Neural progenitor cell (in vitro differentiated cells): ENCODE measurements at places on chromosomes 2 and 18. TPM values are rescaled to one million over a fixed set of nuclear protein-coding genes. Genes with fewer than 3 reads are reported as not detected.

CENPA gene
- 42.8 and 55.0 TPM in 2 replicates for total RNA-seq

GREB1 gene
- total RNA-seq: 30.8 and 33.2 TPM in 2 replicates

TSPYL6 gene
- not detected in 2 replicates for total RNA-seq

TBR1 gene
- total RNA-seq: 0.09 TPM in 1 of 2 replicates, not detected in the other

IL36RN gene
- total RNA-seq: not detected in 2 replicates

GBX2 gene
- 0.46 TPM in 1 of 2 replicates, not detected in the other for total RNA-seq

DIS3L2 gene
- 23.2 and 35.3 TPM in 2 replicates for total RNA-seq

TUBA3E gene
- not detected in 2 replicates for total RNA-seq

FLACC1 gene
- total RNA-seq: not detected in 2 replicates

RGPD4 gene
- total RNA-seq: 0.06 and 0.07 TPM in 2 replicates

DNA sequence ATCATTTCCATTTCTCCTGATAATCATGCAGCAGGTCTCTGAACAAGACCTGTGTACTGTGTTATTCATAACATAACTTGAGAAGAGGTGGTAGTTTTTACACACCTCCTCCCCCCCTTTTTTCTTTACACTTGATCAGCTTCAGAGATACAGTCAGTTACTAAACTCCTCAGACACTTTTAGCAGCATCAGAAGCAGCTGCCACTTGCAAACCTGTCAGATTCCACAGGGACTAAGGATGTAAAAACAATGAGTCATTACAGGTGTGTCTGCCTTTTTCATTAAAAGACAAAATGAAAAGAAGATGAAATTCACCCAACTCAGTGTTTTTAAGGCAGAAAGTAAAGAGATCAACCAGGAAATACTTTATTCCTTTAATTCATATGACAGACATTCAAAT, 254.0 kb downstream of the NRXN1 start:
- no peak overlapping the region for H3K4me3 ChIP-seq
- H3K27ac ChIP-seq: no peak overlapping the region
- DNase-seq: no peak

DNA sequence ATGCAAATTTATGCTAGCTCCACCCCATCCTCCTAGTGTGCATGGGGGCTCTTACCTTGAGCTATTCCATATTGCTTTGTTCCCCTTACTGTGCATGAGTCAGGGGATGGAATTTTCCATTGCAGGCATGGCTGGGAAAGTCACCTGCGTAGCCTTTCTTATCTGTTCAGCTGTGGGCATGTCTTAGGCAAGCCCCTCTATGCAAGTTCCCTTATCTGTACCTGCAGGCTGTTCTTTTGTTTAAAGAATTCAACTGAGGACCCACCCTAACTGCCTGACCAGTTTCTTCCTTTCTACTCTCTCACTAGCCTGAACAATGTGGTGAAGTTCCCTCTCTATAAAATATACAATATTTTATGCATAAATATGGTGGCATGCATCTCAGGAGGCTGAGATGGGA, 54.2 kb upstream of the CDCA7 start:
- H3K36me3 ChIP-seq: no peaks in the 10 kb centered on the region
- no peak overlapping the region for H3K4me3 ChIP-seq
- no peak for DNase-seq
- no peaks in the 10 kb centered on the region for H3K4me1 ChIP-seq
- no peak overlapping the region for H3K27ac ChIP-seq

DNA sequence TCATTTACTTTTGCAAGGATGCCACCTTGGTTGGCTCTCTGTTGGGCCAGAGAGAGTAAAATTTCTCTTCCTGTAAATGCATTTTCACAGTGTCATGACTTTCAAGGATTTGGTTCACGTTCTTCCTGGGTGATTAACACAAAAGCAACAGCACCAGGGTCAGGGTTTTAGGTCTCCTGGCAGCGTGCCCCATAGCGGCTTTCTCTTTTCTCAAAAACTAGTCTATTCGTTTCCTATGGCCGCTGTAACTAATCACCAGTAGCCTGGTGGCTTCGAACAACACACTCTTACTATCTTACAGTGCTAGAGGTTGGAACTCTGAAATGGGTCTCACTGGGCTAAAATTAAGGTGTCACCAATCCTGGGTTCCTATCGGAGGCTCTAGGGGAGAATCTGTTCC, 56.3 kb upstream of the ACMSD start:
- H3K27ac ChIP-seq: no peak overlapping the region
- peaks cover under 1% of the 10 kb centered on the region for H3K4me1 ChIP-seq
- no peak overlapping the region for H3K4me3 ChIP-seq

DNA sequence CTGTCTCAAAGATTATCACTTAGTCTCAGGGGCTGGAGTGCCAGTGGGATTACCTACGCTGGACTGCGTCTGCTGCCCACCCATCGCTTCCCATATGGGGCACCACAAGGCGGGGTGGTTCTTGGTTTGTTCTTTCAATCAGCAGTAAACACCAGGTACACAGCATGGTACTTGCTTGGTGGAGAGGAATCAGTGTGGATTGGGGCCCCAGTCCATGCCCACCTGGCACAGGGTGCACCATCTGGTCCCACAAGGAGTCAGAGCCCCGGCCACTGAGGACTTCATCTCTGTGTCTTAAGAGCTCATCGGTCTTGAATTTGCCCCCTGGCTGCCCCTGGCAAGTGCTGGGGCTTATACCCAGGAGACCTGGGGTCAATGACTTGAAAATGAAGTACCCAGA, 96.2 kb downstream of the GLI2 start:
- DNase-seq: no peak
- peaks cover 18% of the 10 kb centered on the region for H3K4me1 ChIP-seq
- no peaks in the 10 kb centered on the region for H3K36me3 ChIP-seq
- H3K27me3 ChIP-seq: no peaks in the 10 kb centered on the region

DNA sequence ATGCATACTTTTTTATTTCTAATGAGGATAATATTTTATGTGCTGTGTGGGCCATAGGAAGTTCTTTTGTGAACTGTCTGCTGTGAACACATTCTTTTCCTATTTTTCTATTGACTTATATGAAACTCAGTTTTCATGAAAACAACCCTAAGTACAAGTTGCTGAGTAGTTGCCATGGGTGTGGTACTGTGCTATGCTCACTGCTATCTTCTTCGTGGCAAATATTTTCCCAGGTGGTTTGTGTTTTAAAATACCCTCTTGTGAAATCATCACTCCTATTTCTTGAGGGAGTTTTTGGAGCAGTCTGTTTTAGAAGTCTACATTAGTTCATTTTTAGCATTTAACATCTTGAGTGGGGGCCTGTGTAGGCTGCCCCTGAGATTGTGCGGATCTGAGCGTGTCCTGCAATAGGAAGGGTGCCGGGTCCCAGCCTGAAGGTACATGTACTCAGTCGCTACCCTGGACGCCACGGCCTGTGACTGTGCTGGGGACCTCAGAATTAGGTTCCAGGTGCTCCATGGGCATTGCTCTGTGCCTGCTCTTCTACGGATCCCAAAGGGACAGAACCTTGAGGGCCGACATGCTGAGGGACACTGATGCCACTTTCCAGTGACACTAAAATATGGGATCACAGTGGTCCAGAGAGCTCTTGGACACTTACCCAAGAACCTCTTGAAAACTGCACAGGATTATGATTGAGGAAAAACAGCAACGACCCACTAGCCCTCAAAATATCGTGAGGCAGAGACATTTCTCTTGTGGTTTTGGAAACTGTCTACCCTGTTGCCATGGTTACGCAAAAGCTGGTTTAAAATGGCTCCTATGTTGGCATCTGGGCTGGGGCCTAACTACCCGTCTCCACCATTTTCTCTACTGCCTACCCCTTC, 480.4 kb downstream of the TGIF1 start:
- H3K4me3 ChIP-seq: no peak overlapping the region
- no peak overlapping the region for H3K27ac ChIP-seq
- no peaks in the 10 kb centered on the region for H3K36me3 ChIP-seq
- H3K4me1 ChIP-seq: peaks cover 31% of the 10 kb centered on the region
- H3K27me3 ChIP-seq: no peaks in the 10 kb centered on the region

DNA sequence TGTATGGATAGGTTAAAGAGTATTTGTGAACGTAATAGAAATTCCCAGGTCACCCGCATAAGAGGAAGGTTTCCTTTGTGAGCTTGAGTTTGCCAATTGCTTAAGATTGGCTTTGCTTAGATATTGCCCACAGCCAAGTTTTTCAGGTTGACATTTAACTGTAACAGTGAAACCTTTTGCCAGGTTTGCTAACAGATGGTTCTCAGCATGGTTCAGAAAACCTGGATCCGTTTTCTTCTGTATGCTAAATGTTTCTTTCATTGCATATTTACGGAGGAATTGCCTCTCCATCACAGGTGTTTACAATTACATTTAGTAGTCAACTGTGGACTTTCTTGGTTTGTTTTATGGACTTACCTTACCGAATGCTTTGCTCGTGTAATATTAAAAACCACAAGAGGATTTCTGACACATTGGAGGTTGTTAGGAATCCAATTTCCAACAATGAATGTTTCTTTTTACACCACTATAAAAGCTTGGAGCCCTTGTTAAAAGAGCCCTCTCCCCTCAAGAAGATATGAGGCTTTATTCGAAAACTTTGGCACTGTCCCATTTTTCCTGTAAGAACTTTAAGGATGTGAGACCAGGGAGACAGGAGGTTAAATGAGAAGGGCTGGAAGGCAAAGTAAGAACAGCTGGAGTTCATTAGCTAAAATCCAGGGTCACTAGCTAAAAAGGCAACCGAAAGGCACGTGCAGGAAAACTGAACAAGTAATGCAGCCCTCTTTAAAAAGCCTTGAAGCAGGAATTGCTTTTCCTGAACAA, 7.8 kb downstream of the CDK15 start:
- H3K4me3 ChIP-seq: no peak overlapping the region
- no peak for DNase-seq
- no peak overlapping the region for H3K27ac ChIP-seq
- no peaks in the 10 kb centered on the region for H3K27me3 ChIP-seq
- H3K4me1 ChIP-seq: no peaks in the 10 kb centered on the region
- no peaks in the 10 kb centered on the region for H3K36me3 ChIP-seq

GRCh38 chr2:80363330-80363729, 58.8 kb upstream of the LRRTM1 start:
- DNase-seq: peak; percentile 20
- no peak overlapping the region for H3K4me3 ChIP-seq
- no peak overlapping the region for H3K27ac ChIP-seq

- no peak for DNase-seq
- peaks cover 52% of the 10 kb centered on the region for H3K4me1 ChIP-seq
- no peaks in the 10 kb centered on the region for H3K36me3 ChIP-seq
- H3K4me3 ChIP-seq: no peak overlapping the region
These were observed 193.5 kb downstream of the MYO3B start for GRCh38 chr2:170371231-170371998.

DNA sequence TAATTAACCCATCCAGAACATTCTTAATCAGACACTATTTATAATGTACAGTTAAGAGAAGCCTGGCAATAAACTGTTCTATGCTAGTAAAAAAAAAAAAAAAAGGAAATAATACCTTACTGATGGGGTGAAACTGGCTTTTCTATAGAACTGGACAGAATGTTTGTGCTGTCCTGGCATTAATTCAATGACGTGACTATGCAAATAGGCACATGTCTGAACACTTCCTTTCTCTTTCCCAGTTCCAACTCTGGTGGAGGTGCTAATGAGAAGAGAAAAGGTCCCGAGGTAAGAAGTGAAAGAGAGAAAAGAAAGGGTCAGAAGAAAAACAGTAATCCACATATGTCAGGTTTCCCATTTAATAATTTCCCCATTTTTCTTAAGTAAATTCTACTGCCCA, 508.4 kb downstream of the ZEB2 start:
- H3K27ac ChIP-seq: no peak overlapping the region
- peaks cover 9% of the 10 kb centered on the region for H3K4me1 ChIP-seq
- no peak overlapping the region for H3K4me3 ChIP-seq
- no peak for DNase-seq

DNA sequence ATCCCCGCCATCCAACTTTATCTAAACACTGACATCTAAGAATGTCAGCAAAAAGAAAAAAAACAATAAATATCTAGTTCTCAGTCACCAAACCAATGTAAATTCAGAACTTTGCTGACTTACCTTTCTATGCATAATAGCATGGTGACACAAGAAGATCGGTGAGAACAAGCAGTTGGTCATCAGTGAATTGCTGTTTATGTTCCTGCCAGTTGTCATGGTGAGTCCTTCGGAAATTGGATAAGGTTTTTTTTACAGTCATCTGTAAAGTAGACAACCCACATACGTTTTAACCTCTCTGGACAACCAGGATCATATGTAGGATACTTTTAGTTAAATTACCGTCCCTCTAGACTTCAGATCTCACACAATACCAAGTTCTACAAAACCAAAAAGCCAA, 6.2 kb upstream of the GPR75 start:
- H3K4me3 ChIP-seq: no peak overlapping the region
- DNase-seq: no peak
- H3K4me1 ChIP-seq: no peaks in the 10 kb centered on the region

DNA sequence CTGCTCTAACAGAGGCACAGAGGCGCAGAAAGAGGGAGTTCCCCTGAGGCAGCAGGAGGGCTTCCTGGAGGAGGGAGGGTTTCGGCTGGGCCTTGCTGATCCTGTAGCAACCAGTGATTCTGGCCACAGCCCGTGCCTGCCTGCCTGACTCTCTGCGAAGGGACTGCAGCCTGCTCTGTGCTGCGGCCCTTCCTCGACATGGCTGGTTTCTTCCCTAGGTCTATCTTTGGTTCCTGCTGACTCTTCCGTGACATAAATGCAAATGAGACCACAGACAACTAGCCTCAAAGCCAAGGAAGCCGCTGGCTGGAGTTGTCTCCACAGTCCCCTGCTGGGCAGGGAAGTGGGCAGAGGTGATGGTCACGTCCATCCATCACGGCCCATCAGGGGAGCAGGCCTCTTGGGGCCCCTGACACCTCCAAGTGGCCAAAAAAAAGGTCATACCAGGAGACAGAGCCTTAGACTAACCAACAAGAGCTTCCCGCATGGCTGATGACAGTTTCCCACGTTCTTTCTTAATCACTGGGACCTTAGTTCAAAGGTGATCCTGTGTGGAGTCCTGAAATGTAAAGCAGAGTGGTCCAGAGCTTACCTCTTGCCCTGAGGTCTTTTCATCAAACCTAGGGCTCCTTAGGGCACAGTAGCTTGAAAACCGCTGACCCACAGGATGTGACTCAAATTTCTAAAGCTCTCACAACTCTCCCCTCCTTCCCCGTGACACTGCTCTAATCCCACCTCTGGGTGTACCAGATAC, 55.3 kb downstream of the HS1BP3 start:
- H3K36me3 ChIP-seq: no peaks in the 10 kb centered on the region
- peaks cover 48% of the 10 kb centered on the region for H3K27me3 ChIP-seq
- DNase-seq: no peak
- H3K4me3 ChIP-seq: no peak overlapping the region
- H3K27ac ChIP-seq: no peak overlapping the region

DNA sequence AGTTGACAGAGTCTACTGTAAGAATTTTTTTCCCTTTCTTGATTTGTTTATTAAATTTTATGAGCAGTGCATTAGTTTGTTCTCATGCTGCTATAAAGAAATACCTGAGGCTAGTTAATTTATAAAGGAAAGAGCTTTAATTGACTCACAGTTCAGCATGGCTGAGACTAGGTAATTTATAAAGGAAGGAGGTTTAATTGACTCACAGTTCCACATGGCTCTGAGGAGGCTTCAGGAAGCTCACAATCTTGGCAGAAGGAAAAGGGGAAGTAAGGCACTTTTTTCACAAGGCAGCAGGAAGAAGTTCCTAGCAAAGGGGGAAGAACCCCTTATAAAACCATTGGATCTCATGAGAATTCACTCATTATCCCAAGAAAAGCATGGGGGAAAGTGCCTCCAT, 191.4 kb upstream of the VRK2 start:
- no peaks in the 10 kb centered on the region for H3K36me3 ChIP-seq
- H3K4me1 ChIP-seq: peaks cover 4% of the 10 kb centered on the region
- no peak for DNase-seq
- H3K27me3 ChIP-seq: no peaks in the 10 kb centered on the region
- H3K4me3 ChIP-seq: no peak overlapping the region

GRCh38 chr2:95296880-95297487, at the start of gene KCNIP3:
Gene KCNIP3 (plus strand): TSS chr2:95297347. CDS start chr2:95297439, 92 bp downstream.
- H3K36me3 ChIP-seq: no peaks in the 10 kb centered on the region
- H3K27me3 ChIP-seq: no peaks in the 10 kb centered on the region
- no peak within 1 kb of the TSS for H3K4me3 ChIP-seq
- peak; percentile 52 for DNase-seq
- H3K27ac ChIP-seq: no peak within 1 kb of the TSS
